ENCODE measurements at places on chromosomes 11 and 22.

DNA sequence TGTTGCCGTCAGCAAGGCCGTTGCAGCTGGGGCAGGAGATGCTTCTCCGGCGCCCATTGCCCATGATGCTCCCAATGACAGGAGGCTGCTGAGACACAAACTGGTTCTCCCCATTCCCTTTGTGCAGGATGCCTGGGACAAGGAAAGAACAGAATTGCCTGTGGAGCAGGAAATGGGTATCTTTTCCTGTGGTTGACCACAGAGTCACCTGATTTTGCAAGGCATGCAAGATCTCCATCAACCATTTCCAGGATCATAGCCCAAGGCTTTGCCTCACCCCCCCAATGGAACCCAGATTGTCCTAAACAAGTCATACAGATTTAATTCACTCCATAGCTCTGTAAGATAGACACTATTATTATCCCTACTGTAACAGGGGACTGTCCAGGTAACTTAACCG lies 148.1 kb upstream of the NARS2 start:
- no peak for DNase-seq

- no peak for DNase-seq
These were observed 239.2 kb upstream of the PLET1 start for GRCh38 chr11:112499881-112500204.

- no peak for DNase-seq
These were observed 57.4 kb downstream of the CHST1 start for GRCh38 chr11:45607995-45608394.

GRCh38 chr11:112437096-112437495 lies 176.4 kb upstream of the PLET1 start:
- DNase-seq, result no peak

GRCh38 chr11:32843544-32843943 lies 13.8 kb downstream of the PRRG4 start:
- no peak for DNase-seq

DNA sequence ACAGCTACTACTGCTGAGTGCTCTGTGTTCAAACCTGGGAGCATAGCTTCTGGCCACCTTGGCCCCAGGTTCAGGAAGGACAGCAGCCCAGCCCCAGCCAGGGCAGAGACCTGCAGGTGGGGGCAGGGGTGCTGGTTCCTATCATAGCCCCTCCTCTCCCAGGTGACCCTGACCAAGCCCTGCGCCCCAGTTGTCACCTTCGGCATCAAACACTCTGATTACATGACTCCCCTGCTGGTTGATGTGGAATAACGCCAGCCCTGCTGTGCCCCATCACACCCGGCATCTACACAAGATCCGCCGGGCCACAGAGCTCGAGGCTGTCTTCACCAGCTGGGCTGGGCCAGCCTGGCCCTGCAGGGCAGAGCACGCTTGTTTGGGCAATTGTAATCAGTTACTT lies 6.9 kb downstream of the SCGB1C1 start:
- DNase-seq, result no peak

DNA sequence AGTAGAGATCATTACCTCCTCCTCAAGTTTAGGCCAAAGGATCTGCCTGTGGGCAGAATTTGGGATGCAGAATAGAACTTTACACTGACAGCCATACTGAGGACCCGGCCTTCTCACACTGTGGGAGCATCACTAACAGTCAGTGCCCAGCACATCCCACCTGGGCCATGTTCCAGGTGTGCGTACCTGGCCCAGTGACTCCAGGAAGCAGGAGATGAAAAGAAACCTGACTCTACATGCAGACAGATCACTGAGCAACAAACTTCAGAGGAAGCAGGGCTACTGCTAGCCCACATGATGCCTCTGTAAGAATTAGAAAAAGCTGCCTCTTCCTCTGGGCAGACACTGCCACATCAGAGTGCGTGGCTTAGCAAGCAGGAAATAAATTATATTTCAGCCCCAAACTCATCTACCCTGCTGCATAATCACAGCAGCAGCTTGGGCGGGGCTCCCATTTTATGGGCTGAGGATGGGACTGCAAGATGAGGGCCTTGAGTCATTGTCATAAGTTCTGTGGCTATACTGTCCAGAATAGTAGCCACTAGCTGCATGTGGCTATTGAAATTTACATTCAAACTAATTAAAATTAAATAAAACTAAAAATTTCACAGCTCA lies 6.0 kb upstream of the LMO2 start:
- DNase-seq, result no peak

- DNase-seq, result no peak
These were observed 19.9 kb upstream of the EMSY start for GRCh38 chr11:76424891-76425290.

GRCh38 chr22:42069801-42070516 lies 653 bp downstream of the NAGA start:
- no peak for DNase-seq

- no peak for DNase-seq
These were observed 62.7 kb downstream of the CD82 start for GRCh38 chr11:44627911-44628729.

Measured in naive thymus-derived CD8-positive, alpha-beta T cell (primary cell).